IPS-NIHi11 (cell line): ENCODE measurements at places on chromosomes 13 and 19.
A peak's percentile ranks its signal among the peaks of the same experiment; 100 is the strongest.

GRCh38 chr13:32897296-32897695 lies 118.9 kb upstream of the KL start:
- DNase-seq: no peak

GRCh38 chr13:112708560-112709240 lies 18.9 kb downstream of the ATP11A start:
- DNase-seq: no peak

DNA sequence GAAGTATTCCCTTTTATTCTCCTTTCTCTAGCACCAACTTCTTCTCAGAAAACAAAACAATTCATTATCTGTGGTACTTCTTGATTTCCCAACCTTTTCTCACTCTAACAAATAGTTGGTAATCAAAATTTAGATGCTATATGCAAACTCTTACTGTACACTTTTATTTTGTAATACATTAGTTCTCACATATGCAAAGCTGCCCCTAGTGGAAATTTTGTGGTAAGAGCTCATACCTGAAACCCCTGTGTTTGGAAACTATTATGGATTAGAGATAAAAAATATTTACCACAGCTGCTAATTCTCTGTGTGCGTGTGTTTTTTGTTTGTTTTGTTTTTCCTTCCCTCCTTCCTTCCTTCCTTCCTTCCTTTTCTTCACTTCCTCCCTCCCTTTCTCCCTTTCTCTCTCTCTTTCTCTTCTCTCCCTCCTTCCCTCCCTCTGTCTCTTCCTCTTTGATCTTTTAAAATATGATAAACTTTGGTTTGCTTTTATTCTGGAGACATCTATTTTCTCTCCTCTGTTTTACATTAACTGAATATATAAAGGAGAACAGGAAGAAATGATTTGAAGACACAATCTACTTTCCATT lies 537.4 kb downstream of the SLITRK6 start:
- DNase-seq: peak; percentile 7

DNA sequence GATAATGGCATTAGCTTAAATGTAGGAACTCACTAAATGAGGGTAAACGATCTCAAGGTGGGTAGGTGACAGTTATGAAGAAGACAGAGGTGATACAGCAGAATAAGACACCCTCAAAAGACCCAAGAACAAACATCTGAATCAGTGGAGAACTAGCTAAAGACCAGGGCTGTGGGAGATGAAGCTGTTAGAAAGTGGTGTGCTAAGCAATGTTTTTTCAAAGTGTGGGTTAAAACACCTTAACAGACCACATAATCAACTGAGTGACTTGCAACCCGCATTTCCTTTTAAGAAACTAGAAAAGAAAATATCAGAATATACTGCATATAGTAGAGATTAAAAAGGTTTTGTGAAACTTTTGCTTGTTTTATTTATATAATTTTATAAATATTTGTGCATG lies 70.0 kb downstream of the ZDHHC20 start:
- no peak for DNase-seq

DNA sequence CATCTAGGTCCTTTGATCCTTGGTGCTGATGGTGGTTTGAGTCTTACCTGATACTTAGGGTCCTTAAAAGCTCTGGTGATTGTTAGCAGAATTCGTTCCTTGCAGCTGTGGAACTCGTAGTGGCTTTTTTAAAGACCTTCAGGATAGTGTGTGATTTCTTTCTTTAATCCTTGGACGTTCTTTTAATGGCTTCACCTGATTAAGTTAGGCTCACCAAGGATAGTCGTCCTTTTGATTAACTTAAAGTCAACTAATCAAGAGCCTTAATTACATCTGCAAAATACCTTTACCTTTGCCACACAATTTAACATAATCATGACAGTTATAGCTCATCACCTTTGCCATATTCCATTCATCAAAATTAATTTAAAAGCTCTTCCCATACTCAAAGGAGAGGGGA lies 1807.7 kb downstream of the OLFM4 start:
- DNase-seq: no peak

DNA sequence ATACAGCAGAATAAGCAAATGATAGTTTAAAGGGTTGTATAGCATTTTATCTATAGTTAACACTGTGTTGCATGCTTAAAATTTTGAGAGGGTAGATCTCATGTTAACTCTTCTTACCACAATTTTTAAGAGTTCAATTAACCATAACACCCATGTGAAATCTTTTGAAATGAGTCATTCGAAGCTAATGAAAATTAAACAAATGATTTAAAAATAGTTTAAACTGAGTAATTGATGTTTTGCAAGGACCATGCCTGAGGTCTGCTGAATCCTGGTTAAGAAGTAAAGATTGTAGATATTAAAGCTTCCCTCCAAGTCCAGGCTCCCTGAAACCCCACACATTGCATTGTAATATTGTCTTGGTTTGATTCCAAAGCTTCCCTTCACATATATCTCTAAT lies 176.7 kb upstream of the RNF113B start:
- no peak for DNase-seq

DNA sequence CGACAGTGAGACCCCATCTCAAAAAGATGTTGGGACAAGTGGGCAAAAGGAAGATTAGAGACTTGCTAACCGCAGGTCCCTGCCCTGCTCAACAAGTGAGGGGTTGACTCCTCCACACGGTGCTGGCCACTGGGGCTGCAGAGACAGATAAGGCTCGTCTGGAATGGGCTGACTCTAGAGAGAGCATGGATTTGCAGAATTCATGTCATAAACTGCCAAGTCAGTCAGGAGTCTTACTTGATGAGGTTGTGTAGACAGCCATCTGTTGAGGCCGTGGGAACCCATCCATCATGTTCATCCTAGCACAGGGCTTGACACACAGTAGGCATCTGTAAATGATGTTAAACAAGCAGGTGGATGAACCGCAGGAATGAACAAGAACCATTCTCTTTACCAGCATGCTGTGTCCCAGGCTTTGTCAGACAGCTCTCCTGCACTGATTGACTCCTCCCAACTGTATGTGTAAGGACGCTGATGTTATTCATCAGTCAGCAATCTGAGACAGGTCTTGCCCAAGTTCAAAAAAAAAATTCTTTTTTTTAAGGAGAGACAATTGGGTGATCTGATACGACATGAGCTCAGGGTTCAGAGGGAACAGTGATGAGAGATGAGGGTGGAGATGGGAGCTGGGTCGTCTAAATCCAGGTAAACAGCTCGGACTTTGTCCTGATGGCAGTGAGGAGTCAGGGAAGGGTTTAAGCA lies 8.8 kb downstream of the PAF1 start:
- no peak for DNase-seq

DNA sequence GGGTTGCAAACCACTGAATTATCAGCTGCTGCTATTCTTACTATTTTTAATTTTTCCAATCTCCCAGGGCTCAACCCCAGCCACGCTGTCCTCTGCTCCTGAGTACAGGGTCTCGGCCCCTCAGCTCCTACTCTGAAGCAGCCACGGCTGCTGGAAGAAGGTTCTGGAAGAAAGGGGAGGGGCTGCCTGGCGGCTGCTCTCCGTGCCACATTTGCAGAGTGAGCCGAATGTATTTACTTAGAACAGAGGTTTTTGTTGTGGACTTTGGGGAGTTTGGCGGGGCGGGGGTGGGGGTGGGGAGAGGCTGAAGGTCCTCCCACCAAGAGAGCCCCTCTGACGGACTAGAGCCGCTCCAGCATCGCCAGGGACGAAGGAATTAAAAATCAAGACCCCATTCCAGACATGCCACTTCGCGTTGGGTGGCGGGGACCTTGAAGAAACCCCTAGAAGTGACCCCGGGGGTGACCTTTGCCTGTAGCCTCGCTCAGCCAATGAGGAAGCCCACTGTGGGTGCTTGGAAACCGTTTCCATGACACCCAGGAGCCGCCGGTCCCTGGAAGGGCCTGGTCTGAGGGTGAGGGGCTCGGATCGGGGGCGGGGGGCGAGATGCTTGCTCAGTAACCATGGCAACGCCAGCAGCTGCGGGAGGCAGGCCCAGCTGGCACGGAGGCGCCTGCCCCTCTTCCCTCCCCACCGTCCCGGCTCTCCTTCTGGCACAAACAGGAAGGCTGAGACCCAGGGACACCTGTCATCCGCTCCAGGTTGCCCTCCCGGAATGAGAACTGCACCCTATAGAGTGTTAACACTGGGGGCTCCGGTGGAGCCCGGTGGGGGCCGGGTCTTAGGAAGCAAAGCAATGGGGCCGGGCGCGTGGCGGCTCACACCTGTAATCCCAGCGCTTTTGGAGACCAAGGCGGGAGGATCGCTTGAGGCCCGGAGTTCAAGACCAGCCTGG lies 54.2 kb upstream of the PTPRS start:
- peak; percentile 66 for DNase-seq

- peak; percentile 69 for DNase-seq
Observed at GRCh38 chr19:5251096-5252065, 89.2 kb downstream of the PTPRS start.

DNA sequence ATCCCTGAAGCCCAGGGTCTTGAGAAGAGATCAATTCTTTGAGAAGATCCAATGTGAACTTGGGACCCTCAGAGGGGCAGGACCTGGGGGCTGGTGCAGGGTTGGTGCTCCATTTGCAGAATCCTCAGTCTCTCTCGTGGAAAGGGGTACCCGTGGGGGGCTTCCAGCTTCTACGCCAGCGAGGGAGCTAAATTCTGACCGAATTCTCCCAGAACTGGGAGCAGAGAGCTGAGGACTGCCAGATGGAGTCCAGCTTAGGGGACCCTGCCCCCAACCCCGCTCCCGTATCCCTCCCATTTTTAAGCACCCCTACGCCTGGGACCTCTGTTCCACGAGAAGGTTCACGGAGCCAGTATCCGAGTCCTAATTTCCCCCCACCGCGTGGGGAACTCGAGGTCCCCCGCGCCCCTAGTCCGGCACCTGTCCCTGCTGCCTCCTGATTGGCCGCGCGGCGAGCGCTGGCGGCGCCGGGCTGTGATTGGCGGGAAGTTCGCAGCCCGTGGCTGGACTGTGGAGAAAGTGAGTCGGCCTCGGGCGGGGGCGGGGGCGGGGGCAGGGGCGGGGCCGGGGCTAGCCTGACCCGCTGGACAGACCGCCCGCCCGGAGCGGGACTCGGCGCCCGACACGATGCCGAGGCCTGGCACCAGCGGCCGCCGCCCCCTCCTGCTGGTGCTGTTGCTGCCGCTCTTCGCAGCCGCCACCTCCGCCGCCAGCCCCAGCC lies 4.4 kb upstream of the LTBP4 start:
- DNase-seq: peak; percentile 87

DNA sequence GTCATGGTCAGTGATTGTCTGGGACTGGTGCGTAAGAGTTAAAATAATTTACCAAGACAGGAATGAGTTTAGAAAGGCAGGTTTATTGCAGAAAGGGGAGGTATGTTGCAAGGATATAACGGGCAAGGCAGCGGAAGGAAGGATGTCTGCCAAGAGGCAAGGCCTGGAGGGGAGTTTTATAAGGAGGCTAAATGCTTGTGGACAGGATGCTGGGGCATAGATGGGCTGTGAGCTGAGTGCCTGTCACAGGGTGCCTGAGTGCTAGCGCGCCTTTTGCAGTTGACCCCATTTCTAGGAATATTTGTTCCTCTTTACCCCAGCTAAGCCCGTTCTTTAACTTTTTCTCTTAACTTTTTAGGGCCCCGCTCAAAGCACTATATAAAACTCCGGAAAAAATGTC lies 58.7 kb downstream of the TEX26 start:
- no peak for DNase-seq

- DNase-seq: peak; percentile 84
Observed at GRCh38 chr19:1853295-1854038, 5.2 kb upstream of the REXO1 start.

DNA sequence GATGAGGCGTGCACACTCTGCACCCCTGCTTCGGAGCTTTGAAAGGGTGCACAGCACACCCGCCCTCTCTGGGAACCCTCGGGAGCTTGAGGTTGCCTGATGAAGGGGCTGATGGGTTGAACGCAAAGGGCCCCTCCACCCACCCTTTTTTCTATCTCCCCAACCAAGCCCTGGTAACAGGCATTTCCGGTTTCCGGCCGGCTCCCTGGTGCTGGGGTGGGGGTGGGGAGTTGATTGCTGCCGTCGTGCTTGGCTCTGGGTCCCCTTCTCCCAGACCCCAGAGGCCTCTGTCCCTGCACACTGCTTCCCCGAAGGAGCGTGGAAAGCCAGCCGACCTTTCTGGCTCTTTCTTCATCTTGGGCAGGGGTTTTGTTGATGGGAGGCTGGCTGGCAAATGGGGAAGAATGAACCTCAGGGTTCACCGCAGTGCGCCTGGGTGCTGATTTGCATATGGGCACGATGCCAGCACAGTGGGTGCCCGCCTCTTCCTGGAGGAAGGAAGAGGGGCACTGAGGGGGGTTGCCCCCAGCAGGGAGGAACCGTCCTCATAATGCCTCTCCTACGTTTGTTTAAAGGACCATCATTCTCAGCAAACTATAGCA lies 29.1 kb downstream of the VAV1 start:
- DNase-seq: no peak

DNA sequence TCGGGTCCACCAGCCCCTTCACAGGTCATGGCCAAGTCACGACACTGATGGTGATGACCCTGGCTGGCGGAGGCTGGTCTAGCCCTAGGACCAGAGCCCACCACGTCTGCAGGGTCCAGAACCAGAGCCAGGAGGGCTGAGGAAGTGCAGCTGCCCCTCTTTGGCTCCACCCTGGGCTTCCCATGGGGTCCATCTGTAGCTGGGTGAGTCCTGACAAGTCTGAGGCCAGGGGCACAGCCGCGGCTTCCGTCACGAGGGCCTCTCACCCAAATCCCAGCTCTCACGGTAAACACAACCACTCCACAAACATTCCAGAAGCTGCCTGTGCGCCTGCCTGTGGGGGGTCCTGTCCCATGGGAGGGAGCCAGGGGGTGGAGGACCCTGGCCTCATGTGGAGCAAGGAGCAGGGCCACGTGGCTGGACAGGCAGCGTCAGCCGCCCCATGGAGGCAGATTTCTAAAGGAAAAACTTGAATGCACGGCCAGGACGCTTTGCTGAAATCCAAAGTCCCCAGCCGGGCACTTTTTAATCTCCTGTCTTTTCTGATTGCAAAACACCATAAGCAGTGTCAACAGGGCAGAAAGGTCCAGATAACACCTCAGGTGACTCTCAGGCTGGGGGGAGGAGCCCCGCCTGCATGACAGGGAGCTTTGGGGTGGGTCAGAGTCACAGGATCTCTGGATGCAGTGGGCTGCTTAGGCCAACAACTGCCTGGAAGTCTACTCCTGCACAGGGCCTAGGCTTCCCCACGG lies 29.9 kb downstream of the CEBPG start:
- DNase-seq: no peak

DNA sequence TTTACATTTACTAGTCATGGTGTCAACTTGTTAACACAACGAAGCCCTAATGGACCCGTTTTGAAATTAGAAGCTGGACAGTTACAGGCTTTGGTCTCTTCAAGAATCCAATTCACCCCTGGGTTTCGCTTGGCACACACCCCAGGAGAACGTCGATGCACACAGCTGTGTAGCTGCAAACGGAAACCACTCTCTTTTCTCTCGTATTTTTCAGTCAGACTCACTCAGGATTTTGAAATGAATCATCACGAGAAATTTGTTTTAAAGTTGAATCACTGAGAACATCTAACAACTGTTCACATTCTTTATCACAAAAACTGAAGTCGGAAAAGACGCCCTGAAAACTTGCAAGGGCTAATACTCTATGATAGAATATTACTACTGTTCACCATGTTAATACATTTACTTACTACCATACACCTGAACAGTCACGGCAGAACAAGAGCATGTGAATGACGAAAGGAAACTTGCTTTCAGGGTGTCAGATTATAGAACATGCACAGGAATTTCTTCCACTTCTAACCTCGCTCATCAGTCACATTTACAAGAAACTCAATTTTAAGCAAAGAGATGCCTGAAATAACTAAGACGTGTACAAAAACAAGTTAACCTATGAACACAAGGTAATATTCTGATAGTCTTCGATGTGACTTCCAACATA lies 4.7 kb downstream of the PNMA8A start:
- DNase-seq: no peak
